Panc1 (cell line): ENCODE measurements at places on chromosomes 2 and 18.

- no peak overlapping the region for H3K4me3 ChIP-seq
- no peaks in the 10 kb centered on the region for H3K4me1 ChIP-seq
- no peaks in the 10 kb centered on the region for H3K36me3 ChIP-seq
- no peak overlapping the region for H3K27ac ChIP-seq
- no peaks in the 10 kb centered on the region for H3K27me3 ChIP-seq
Observed at GRCh38 chr2:109448946-109449788, 164.6 kb downstream of the SEPTIN10 start.

- no peak for DNase-seq
- no peak overlapping the region for H3K27ac ChIP-seq
- H3K4me1 ChIP-seq: peaks cover 5% of the 10 kb centered on the region
- no peak overlapping the region for H3K4me3 ChIP-seq
- H3K36me3 ChIP-seq: no peaks in the 10 kb centered on the region
Observed at GRCh38 chr2:25367296-25367695, 25.6 kb upstream of the DNMT3A start.

GRCh38 chr2:197306696-197307040, 3.9 kb downstream of the ANKRD44 start:
- peaks cover 16% of the 10 kb centered on the region for H3K4me1 ChIP-seq
- H3K27ac ChIP-seq: peak overlapping the region; percentile 57
- 0 out of 2 replicates have a peak overlapping the region, but pooled peaks have one; percentile 0 for H3K4me3 ChIP-seq
- H3K27me3 ChIP-seq: no peaks in the 10 kb centered on the region
- no peak for DNase-seq
- no peaks in the 10 kb centered on the region for H3K36me3 ChIP-seq

DNA sequence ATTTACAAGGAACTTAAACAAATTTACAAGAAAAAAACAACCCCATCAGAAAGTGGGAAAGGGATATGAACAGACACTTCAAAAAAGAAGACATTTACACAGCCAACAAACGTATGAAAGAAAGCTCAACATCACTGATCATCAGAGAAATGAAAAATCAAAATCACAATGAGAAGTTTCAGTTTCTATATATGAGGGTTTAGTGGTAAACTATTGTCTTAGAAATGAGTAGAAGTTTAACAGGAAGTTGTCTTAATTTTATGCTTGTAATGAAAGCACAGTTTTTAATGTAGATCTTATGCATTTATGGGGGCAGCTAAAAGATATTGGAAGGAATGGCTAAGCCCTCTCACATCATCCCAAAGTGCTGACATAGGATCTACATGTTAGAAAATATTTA, 325.4 kb downstream of the ERBB4 start:
- H3K4me3 ChIP-seq: no peak overlapping the region
- H3K36me3 ChIP-seq: no peaks in the 10 kb centered on the region
- no peaks in the 10 kb centered on the region for H3K4me1 ChIP-seq
- no peak overlapping the region for H3K27ac ChIP-seq
- no peaks in the 10 kb centered on the region for H3K27me3 ChIP-seq

GRCh38 chr2:235302263-235302662, 191.6 kb upstream of the AGAP1 start:
- H3K36me3 ChIP-seq: no peaks in the 10 kb centered on the region
- H3K27ac ChIP-seq: no peak overlapping the region
- H3K4me3 ChIP-seq: no peak overlapping the region
- H3K27me3 ChIP-seq: peaks cover 3% of the 10 kb centered on the region; the same call in 1 of the 2 replicates

- H3K4me3 ChIP-seq: no peak overlapping the region
- H3K36me3 ChIP-seq: no peaks in the 10 kb centered on the region
- H3K27me3 ChIP-seq: peaks cover 6% of the 10 kb centered on the region
- no peak overlapping the region for H3K27ac ChIP-seq
- DNase-seq: no peak
Observed at GRCh38 chr2:224325941-224326340, 76.0 kb downstream of the FAM124B start.

DNA sequence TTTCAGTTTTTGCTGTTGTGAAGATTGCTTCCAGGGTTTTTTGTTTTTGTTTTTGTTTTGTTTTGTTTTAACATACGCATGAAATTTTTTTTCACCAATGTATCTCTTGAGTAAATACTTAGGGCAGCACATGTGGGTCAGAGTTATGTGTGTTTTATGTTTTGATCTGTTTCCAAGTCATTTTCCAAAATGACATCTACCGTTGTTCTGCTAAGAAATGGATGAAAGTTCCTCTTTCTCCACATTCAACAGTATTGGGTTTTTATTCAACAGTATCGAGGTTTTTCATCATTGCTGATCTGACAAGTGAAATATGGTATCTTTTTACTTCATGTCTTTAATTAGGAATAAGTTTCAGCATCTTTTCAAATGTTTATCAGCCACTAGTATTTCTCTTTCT, 16.7 kb downstream of the RNF144A start:
- no peak overlapping the region for H3K27ac ChIP-seq
- H3K4me3 ChIP-seq: no peak overlapping the region
- no peaks in the 10 kb centered on the region for H3K27me3 ChIP-seq
- no peak for DNase-seq
- no peaks in the 10 kb centered on the region for H3K36me3 ChIP-seq

DNA sequence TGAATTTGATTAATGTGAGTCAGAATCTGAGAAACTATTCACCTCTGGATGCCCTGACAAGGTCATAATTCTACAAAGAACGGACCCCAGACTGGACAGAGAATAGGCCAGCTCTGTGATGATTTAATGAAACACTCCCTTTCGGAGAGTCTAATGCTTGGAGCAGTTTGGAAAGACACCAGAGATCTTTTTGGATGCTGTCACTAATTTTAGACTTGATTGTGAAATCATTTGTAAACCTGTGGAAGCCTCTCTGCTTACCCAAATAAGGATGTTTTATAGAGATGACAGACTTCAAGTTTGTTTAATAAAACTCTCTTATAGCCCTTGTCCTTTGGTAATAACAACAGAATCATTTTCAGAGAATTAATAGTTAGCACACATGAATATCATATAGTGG, 83.5 kb downstream of the MYL12B start:
- no peaks in the 10 kb centered on the region for H3K36me3 ChIP-seq
- DNase-seq: no peak
- 0 out of 2 replicates have a peak overlapping the region, but pooled peaks have one; percentile 2 for H3K27ac ChIP-seq

DNA sequence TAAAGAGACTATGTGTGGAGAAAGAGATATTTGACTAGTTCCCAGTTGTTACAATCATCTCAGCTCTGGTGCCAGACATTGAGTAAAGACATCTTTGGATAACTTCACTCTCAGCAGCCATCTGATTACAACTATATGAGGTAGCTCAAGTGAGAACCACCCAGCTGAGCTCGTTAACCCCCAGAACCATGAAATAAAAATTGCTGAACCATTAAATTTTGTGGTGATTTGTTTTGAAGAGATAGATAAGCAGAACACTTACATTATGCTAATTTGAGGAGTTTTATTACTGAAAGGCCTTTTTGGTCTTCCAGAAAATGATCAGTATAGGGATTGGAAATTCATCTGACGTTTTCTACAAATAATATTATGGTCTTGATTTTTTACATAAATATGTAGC, 101.1 kb downstream of the PMS1 start:
- H3K4me1 ChIP-seq: no peaks in the 10 kb centered on the region
- no peaks in the 10 kb centered on the region for H3K27me3 ChIP-seq
- no peak for DNase-seq
- no peak overlapping the region for H3K4me3 ChIP-seq
